Hippocampal formation (tissue), 2 donors: ENCODE measurements at places on chromosomes 4 and X.

GRCh38 chrX:53080628-53081580 lies 1.3 kb upstream of the TSPYL2 start:
- DNase-seq: no peak

- DNase-seq: no peak
Measured at GRCh38 chr4:80492761-80493160, 157.2 kb downstream of the CFAP299 start.

GRCh38 chr4:1361431-1361830 lies 14.4 kb downstream of the UVSSA start:
- DNase-seq: no peak

GRCh38 chr4:9703391-9703790 lies 78.0 kb upstream of the DRD5 start:
- DNase-seq: peak; percentile 41

DNA sequence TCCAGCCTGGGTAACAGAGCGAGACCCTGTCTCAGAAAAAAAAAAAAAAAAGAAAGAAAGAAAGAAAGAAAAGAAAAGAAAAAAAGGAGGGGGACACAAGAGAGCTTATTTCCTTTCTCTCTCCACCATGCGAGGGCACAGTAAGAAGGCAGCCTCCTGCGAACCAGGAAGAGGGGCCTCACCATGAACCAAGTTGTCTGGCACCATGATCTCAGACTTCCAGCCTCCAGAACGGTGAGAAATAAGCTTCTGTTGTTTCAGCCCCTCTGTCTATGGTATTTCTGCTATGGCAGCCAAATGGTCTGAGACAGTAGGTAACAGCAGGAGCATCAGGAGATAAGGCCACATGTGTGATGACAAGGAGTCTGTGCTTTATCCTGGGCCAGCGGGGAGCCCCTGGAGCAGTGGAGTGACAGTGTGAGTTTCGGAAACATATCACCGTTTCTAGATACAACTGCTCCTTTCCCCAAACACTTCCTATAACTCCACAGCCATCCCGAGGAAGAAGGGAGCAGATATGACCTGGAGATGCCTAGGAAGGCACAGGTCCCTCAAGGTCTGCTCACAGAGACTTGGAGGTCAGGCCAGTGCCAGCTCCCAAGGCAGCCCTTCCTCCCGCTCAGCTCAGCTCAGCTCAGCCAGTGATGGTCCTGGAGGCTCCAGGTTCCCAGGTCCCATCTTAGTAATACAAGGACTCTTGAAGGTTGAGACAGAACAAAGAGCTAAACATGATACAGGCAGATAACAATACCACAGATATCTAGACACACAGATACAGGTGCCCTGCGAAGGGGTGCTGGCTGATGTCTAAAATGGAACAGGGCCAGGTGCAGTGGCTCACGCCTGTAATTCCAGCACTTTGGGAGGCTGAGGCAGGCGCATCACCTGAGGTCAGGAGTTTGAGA lies 17.7 kb downstream of the JAKMIP1 start:
- DNase-seq: no peak

- DNase-seq: peak; percentile 23
Measured at GRCh38 chr4:98262431-98262830, 1.2 kb downstream of the RAP1GDS1 start.

- no peak for DNase-seq
Measured at GRCh38 chr4:41177016-41177415, 37.3 kb downstream of the APBB2 start.

GRCh38 chr4:177446586-177446985 lies 4.3 kb upstream of the AGA start:
- no peak for DNase-seq

- DNase-seq: no peak
Measured at GRCh38 chr4:12692815-12693214, 791.3 kb downstream of the RAB28 start.

- DNase-seq: no peak
Measured at GRCh38 chr4:75745161-75745560, 20.8 kb downstream of the USO1 start.

GRCh38 chr4:165877286-165877685 lies 4.2 kb downstream of the TLL1 start:
- DNase-seq: no peak

- DNase-seq: no peak
Measured at GRCh38 chr4:139018501-139018900, 2.9 kb downstream of the NOCT start.

DNA sequence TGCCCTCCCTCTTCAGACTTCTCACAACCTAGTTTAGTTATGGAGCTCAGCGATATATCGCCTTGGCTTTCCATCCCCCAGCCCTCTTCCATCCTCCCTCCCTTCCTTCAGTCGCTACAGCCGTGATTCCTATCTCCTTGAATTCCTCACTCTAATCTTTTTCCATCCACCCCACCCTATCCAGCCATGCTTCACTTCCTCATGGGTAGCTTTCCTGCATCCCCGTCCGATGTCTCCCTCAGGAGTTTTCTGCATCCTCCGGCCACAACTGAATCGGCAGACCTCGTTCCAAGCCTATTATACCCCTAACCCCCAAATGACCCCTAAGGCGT lies 456 bp downstream of the SNX12 start:
- peak; percentile 26 for DNase-seq

- DNase-seq: no peak
Measured at GRCh38 chr4:48197643-48198237, 63.7 kb upstream of the TXK start.

GRCh38 chrX:130261296-130261893 lies 7.3 kb downstream of the ZNF280C start:
- DNase-seq: no peak

- DNase-seq: no peak
Measured at GRCh38 chrX:9249051-9249846, 215.3 kb upstream of the FAM9B start.

- no peak for DNase-seq
Measured at GRCh38 chrX:38008658-38009057, 2.3 kb downstream of the SYTL5 start.

- DNase-seq: no peak
Measured at GRCh38 chr4:109801895-109802319, at the start of gene CFI. CFI (minus strand) TSS chr4:109801999; CDS start chr4:109801971, 28 bp downstream.

DNA sequence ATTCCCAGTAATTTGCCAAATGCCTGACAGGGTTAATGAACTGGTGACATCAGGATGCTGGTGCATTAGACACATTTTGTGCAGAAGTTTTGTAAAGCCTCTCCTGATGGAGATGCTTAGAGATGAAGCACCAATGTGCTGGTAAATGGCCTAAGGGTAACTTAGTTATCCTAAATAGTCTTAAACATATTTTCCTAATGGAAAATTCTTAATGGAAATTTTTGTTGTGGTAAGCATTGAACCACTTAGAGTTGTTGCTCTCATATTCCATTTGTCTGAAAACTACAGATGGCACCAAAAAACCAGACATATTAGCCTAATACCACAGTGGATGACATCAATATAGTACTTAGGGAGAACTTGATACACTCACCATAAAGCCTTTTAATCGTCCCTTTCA lies 154.5 kb upstream of the ANK2 start:
- no peak for DNase-seq

- DNase-seq: no peak
Measured at GRCh38 chr4:113873508-113873907, 105.9 kb downstream of the ARSJ start.

DNA sequence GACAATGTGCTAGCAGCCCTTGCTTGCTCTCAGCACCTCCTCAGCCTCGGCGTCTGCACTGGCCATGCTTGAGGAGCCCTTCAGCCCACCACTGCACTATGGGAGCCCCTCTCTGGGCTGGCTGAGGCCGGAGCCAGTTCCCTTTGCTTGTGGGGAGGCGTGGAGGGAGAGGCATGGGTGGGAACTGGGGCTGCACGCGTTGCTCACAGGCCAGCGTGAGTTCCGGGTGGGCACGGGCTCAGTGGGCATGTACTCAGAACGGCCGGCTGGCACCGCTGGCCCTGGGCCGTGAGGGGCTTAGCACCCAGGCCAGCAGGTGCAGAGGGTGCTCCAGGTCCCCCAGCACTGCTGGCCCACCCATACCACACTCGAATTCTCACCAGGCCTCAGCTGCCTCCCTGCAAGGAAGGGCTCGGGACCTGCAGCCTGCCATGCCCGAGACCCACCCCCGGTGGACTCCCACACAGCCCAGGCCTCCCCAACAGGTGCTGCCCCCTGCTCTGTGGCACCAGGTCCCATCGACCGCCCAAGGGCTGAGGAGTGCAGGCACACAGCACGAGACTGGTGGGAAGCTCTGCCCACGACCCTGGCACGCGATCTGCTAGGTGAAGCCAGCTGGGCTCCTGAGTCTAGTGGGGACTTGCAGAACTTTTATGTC lies 100.3 kb downstream of the SLC39A8 start:
- DNase-seq: no peak

DNA sequence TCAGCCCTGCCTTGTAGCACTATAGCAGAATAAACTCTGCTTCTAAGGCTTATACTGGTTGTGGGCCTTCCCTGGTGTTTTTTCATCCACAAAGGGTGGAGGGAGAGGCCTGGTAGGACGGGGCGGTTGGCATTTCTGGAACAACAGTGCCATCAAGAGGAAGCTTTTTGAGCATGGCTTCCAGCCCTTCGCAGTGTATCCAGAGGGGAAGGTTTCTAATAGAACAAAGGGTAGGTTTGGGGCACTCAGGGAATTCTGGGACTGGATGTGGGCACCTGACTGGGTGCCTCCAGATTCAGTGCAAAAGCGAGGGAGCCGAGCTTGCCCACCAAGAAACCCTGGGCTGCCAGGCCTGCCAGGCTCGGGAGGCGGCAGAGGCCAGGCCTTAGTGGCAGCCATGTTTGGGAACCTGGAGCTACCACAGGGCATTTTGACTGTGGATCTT lies 229.6 kb upstream of the AGTR2 start:
- DNase-seq: peak; percentile 74

DNA sequence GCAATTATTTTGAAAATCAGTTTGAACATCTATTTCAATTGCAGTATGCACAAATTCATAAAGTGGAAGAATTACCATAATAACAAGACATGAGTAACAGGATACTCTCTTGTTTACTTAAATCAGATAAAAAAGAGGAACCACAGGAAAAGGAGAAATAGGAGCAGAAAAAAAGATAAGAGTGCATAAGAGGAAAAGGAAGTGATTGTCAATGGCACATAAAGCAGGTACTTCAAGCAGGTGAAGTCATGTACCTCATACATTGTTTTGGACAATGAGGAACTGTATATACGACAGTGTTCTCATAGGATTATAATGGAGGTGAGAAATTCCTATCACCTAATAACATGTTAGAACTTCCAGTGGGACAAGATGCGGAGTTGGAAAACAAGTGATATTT lies 334.5 kb upstream of the PCDH7 start:
- no peak for DNase-seq

DNA sequence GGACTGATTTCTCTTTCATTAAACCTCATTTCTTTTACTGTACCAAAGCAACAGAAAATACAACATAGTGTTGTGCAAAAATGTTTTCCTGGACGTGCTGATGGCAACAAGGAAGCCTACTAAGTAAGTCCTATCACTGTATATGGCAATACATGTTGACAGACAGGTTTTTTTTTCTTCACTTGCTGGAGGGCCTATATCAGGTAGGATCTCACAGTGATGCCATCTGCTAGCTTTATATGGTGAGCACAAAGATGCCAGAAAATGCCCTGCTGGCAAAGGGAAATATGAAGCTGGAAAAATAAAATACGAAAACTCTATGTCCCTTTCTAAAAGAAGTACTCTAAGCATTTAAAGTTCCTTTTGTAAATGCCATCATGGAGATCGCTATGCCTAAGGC lies 119.0 kb upstream of the PDLIM3 start:
- no peak for DNase-seq

- DNase-seq: no peak
Measured at GRCh38 chrX:12581546-12581945, 209.7 kb upstream of the PRPS2 start.

DNA sequence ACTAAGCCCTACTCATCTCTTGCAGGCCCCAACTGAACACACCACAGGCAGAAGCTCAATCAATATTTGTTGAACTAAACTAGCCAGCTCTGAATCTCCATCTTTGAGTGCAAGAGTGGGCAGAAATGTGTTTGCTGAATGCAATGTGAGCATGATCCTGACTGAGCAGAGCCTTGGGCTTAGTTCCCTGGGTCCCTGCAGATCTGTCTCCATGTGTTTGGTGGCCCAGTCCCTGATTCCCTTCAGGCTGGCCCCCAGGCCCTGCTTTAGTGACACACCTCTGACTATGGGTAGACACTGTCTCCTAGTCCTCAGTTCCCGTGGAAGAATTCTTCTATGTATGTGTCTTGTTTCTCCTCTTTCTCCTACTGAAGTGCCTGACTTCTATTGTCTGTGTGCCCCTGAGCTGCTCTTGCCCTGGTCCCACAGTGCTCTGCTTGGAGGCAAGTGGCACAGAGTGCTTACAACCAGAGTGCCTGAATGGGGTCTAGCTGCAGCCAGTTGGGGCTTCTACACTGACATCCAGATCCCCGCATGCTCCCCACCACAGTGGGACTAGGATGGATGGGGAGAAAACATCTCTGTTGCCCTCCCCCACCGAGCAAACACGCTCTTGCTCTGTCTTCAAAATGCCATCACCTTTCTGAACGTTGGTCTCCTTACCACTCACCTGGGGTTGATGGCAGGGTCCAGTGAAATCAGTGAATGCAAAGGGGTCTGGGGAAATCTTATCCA lies 9.3 kb downstream of the PJA1 start:
- DNase-seq: no peak

DNA sequence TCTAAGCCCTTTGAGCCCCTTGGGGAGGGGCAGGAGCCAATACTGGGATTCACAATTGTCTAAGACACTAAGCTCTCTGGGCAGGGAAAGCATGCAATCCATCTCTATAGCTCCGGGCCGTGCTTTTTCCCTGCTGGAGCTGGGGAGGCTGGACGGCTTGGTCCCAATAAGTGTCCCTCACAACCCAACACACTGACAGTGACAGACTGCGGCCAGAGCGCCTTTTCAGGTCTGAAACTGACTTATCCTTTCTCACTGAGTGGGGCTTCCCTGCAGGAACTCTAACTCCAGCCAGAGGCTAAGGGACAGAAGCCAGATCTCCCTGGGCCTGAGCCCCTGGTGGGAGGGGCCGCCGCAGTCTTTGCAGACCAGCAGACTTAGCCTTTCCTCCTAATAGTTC lies 146.6 kb upstream of the PBDC1 start:
- no peak for DNase-seq

DNA sequence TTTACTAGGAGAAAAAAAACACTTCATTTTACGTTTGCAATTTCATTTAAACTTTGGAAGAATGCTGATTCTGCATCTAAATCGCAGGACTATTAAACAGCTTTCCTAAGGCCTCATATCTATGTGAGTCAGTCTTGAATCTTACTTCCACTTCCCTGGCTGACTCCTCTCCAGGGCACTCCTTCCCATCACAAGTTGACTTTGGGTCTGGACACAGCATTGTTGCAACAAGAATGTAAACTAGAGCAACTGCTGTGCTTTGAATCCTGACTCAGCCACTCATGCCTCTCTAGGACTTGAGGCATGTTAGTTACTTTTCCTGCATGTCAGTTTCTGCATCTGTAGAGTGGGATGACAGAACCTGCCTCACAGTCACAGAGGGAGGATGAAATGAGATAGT lies 413.8 kb downstream of the FAT4 start:
- no peak for DNase-seq

DNA sequence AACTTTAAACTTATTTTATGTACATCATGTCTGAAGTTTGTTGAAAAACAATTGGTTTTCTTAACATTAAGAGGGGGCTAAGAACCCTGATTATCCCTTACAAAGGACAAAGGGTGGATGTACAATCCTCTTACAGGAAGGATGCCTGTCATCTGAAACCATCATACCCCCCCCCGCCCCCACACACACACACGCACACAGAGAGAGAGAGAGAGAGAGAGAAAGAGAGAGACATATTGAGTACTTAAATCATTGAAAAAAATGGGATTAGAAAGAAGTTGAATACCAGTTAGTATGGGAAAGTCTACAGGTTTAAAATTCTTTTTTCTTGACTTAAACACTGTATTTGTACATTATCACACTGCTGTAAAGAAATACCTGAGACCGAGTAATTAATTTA lies 10.9 kb upstream of the PGM2 start:
- no peak for DNase-seq
